Osteoblast (primary cell): ENCODE measurements at places on chromosomes 16 and 17. TPM values are rescaled to one million over a fixed set of nuclear protein-coding genes. Genes with fewer than 3 reads are reported as not detected.

DNA sequence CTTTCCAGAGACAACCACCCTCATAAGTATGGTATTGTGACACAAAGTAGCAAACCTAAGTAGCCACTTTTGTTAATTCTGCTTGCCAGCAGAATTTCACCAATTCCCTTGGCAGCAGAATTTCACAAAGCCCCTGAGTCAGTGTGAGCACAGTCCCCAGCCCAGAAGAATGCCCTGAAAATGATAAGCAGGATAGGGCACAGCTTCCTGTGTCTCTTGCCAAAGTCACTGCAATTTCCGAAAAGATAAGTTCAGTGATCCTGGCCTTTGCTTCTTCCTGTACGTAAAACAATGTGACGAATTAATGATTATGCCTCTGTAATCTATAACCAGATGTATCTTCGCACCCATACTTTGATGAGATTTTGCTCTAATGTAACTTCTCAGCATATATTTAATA is 16.0 kb upstream of the WIPF2 start:
- no peaks in the 10 kb centered on the region for H3K4me1 ChIP-seq
- H3K27ac ChIP-seq, result no peak overlapping the region
- no peaks in the 10 kb centered on the region for H3K36me3 ChIP-seq
- no peak for DNase-seq

DNA sequence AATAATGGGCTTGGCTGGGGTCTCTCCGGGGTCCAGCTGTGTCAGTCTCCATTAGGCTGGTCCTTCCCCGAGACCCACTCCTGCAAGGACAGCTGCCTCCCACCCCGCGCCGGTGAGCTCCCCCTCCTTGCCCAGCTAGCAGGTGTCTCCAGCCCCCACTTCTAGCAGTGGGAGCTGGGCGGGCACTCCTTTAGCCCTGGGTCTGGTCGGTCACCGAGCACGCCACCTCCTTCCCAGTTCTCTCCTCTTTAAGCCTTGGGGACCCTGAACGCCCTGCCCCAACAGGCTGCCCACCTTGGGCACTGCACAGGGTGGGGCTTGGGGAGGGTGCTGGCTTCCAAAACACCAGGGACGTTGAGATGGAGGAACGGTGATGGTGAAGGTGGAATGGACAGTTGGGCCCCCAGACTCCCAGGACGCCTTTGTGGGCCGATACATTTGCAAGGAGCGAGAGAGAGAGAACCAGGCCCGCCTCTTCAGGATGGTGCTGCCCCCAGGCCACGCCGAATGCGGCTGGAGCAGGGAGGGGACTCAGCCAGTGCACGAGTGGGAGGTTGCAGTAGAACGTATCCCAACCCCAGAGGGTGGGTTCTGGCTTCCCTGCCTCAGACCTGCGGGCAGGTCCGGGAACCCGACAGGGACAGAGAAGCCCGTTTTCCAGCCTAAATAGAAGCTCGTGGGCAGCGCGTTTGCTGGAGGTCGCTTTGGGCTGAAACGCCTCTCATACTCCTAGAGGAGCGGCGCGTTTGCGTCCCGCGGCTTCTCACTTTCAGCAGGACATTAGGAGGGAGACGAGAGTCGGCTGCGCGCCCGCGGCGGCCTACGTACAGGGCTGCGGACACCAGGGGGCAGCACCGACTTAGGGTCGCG is 10.7 kb downstream of the TBX2 start:
- peaks cover 34% of the 10 kb centered on the region for H3K4me1 ChIP-seq
- H3K4me3 ChIP-seq, result peak overlapping the region; percentile 84
- no peaks in the 10 kb centered on the region for H3K27me3 ChIP-seq
- peak overlapping the region; percentile 68 for H3K27ac ChIP-seq

- H3K4me1 ChIP-seq, result peaks cover 15% of the 10 kb centered on the region
- H3K36me3 ChIP-seq, result peaks cover 46% of the 10 kb centered on the region
- H3K4me3 ChIP-seq, result no peak overlapping the region
- H3K27me3 ChIP-seq, result no peaks in the 10 kb centered on the region
- DNase-seq, result no peak
Measured at GRCh38 chr16:11871193-11871592, 19.9 kb upstream of the RSL1D1 start.

- no peak overlapping the region for H3K27ac ChIP-seq
- no peaks in the 10 kb centered on the region for H3K27me3 ChIP-seq
- peaks cover 24% of the 10 kb centered on the region for H3K4me1 ChIP-seq
- H3K36me3 ChIP-seq, result peaks cover 35% of the 10 kb centered on the region
Measured at GRCh38 chr16:11780991-11781680, 15.9 kb downstream of the ZC3H7A start.

- H3K36me3 ChIP-seq, result no peaks in the 10 kb centered on the region
- no peak overlapping the region for H3K4me3 ChIP-seq
- no peak for DNase-seq
- H3K27ac ChIP-seq, result no peak overlapping the region
Measured at GRCh38 chr16:86232496-86232895, 277.8 kb upstream of the FOXF1 start.

DNA sequence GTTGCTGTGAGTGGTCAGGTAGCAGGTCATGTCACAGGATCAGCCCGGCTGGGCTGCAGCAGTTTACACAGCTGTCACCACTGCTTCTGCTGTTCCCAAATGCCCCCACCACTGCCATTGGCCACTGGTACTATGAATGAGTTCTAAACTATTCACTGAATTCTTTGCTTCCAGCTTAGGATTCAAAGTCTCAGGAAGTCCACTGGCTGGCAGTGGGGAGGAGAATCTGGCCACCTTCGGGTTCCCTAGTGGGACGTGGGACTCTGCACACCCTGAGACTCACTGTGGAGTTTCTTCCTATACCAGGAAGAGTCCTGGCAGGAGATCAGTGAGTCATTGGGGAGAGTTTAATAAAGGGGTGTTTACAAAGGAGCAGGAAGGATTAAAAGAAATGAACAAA is 6.9 kb downstream of the MT1X start:
- H3K36me3 ChIP-seq, result no peaks in the 10 kb centered on the region
- no peak overlapping the region for H3K4me3 ChIP-seq
- H3K27me3 ChIP-seq, result no peaks in the 10 kb centered on the region
- no peak for DNase-seq

DNA sequence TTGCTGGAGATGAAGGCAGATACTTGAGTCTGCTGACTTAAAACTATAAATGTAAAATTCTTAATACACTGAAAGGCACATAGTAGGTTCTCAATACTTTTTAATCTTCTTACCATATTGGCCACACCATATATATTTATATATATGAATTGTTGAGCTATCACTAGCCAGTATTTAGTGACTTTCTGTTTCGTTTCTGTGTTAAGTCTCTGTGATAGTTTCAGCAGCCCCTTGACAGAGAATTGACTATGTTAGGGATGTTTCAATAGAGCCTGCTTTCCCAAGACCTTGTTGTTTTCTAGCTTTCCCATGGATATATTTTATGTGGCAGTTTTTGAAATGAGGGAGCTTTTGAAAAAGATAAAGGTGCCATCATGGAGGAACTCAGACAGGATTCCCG is 206.5 kb upstream of the GOT2 start:
- no peak overlapping the region for H3K4me3 ChIP-seq
- H3K27ac ChIP-seq, result no peak overlapping the region
- H3K36me3 ChIP-seq, result no peaks in the 10 kb centered on the region
- DNase-seq, result no peak
- no peaks in the 10 kb centered on the region for H3K27me3 ChIP-seq
- H3K4me1 ChIP-seq, result no peaks in the 10 kb centered on the region

TBC1D3L gene
- 4.0 TPM in 1 of 2 replicates, not detected in the other for total RNA-seq

KRTAP3-2 gene
- not detected in 2 replicates for total RNA-seq
